ENCODE measurements at places on chromosomes 13 and 19.
A peak's percentile ranks its signal among the peaks of the same experiment; 100 is the strongest.

DNA sequence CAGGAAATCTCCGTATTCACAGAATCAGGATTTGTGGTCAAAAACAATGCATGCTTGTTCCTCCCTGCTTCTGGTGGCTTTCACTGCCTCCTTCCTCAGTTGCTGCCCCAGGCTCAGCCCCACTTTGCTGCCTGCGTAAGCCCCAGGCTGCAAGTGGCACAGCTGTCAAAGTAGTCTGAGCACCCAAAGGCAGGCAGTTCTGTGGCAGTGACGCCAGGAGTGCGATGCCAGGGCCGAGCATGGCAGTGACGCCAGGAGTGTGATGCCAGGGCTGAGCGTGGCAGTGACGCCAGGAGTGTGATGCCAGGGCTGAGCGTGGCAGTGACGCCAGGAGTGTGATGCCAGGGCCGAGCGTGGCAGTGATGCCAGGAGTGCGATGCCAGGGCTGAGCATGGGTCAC, 77.3 kb upstream of the GPR183 start:
- DNase-seq: no peak

- no peak for DNase-seq
Measured at GRCh38 chr13:94827566-94827965, 115.2 kb upstream of the SOX21 start.

- DNase-seq: no peak
Measured at GRCh38 chr13:27293873-27294515, 23.4 kb downstream of the RASL11A start.

- DNase-seq: no peak
Measured at GRCh38 chr13:36787181-36787580, 31.8 kb upstream of the RFXAP start.

- no peak for DNase-seq
Measured at GRCh38 chr19:8001651-8001994, 3.8 kb downstream of the ELAVL1 start.

DNA sequence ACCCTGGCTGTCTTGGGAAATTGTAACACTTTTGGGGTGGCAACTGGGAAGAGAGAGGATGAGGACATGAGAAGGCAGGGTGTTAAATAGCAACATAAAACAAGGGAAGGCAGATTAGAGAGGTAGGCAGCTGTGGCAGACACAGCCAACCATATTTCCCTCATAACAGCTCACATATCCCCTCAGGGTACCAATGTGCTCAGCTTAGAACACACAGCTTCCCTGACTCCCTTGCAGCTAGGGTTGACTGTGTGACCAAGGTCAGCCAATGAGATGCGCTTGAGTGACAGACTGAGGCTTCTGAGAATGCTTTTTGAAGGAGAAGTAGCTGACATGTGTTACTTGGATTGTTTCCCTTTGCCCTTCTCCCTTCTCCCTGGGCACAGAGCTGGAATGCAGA, 28.8 kb upstream of the SPATA13 start:
- DNase-seq: no peak

DNA sequence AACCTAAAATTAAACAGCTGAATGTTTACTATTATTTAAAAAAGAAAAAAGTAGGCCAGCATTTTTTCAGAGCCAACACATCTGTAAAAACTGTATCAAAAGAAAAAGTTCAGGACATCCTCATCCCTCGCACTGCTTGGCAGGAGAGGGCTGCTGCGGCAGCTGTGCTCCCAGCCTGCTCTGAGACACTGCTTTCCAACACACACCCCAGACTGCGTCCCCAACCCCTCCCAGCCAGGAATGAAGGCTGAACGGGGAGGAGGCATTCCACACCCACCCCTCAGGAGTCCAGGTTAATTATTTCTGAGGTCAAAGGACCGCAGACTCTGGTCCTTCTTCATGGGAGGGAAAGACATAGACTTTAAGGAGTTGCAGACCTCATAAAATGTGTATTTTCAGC, 43.1 kb downstream of the COL4A1 start:
- DNase-seq: no peak

- no peak for DNase-seq
Measured at GRCh38 chr13:39254601-39255000, 216.3 kb downstream of the NHLRC3 start.

GRCh38 chr19:34556488-34556887, 74.9 kb downstream of the WTIP start:
- peak; percentile 19 for DNase-seq

DNA sequence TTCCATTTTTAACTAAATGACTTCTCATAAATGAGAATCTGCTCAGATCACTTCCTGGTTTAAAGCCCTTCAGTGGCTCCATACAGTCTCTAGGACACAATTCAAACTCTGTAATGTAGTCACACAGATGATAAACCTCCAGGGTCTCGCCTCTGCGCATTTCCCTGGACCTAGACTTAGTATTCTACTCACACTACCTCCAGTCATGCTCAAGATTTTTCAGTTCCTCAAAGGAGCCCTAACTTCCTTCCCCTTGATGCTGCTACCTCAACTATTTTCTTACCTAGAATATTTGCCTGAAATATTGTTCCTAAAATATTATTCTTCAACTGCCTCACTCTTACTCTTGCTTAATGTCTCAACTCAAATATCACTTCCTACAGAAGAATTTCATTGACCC, 86.7 kb upstream of the TPP2 start:
- DNase-seq: no peak

DNA sequence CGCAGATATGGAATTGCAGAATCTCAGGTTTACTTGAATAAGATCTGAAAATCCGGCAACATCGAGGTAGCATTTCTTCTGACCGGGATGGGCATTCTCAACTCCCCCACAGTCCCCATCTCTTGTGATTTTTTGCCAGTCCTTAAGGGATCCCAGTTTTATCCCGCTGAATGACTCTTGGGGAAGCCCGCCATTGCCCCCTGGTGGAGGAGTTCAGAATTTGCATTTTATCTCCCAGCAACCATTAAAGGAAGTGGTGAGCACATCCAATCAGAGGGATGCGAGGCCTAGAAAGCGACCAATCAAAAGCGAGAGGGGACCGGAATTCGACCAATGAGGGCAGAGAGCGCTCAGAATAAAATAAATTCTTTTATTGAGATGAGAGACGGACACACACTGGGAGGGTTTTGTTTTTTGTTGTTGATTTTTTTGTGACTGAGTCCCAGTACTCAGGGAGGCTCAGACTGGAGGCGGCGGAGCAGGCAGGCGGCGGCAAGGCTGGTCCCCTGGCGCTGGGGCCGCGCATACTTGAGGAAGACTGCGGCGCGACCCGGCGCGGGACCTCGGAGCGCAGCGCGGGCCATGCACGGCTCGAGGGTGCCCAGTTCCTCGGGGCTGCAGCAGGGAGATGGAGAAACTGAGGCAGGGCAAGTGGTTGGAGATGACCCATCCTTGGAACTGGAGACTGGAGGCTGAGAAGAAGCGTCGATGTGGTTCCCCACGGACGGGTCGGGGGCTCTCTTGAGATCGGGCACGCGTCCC, 3.9 kb upstream of the TTC9B start:
- peak; percentile 68 for DNase-seq

GRCh38 chr13:98595134-98595533, 18.2 kb upstream of the STK24 start:
- no peak for DNase-seq

GRCh38 chr19:45972081-45972946, 1.4 kb downstream of the NOVA2 start:
- peak; percentile 16 for DNase-seq

DNA sequence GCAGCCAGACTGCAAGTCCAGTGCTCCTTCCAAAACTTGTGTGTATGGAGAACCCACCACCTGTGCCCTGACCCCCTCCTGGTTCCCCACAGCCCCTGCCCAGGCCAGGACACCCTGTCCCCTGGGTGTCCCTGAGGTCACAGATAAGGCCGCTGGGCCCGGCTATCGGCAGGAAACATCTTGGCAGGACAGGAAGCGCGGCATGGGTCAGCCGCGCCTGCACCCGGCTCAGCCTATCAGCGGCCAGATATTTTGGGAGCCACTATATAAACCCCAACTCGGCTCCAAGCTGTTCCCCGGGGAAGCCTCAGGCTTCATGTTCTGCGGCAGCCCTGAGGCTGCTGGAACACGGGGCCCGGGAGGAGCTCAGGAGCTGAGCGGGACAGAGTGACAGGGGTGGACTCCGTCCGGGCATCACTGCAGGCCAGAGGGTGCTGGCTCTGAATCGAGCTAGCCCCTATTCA, 60.8 kb downstream of the AP1M1 start:
- no peak for DNase-seq

DNA sequence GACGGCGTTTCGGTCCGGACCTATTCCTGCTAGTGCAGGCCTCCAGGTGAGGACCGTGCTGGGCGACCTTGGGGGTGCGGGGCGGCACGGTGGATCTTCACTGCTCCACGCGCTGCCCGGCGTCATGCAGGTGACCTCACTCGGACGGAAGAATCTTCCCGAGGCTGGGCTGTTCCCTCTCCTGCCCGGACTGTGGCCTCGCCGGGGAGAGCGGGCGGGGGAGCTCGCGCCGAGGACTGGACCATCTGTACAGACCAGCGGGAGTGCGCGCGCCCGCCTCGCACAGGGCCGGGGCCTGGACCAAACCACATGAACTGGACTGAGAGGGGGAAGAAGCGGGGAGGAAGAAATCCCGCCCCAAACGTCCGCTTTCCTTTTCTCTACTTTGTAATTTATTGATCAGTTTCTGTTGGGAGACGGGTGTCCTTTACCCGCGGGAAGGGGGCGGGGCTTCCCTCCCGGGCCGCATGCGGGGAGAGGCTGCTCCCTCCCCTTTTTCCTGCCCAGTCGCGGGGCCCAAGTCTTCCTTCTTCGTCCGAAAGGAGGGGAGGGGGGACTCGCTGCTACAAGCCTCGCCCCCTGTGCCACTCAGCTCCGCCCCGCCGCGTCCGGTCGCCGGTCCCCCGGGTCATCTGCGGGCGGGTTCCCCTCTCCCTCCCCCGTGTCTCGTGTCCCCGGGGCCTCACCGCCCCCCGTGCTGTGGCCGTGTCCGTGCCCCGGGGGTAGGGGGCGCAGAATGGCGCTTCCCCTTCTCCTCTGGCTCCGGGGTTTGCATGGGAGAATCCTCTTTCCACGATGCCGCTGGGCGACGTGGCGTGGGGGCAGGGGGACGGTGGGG, 4.9 kb downstream of the HRC start:
- no peak for DNase-seq

- DNase-seq: no peak
Measured at GRCh38 chr13:50428183-50428877, 413.1 kb downstream of the KCNRG start.

DNA sequence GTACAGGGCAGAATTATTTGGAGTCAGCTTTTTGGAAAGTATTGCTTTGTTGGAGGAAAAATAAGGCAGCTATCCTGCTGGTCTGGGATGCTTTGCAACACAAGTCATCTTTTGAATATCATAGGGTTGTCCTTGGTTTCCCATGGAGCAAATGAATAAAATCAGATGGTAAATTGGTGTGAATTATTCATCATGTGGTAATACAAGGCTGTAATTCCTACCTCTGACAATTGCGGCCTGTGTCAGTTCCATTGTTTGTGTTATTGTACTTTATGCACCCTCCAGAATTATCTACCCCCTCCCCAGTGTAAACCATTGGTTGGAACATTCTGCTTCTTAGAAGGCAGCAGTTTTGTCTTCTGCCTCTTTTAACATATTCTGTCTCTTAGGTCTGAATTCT, 46.2 kb downstream of the RNASEH2B start:
- DNase-seq: no peak

GRCh38 chr19:11737964-11738745, 591 bp downstream of the ZNF823 start:
- peak; percentile 16 for DNase-seq

- DNase-seq: no peak
Measured at GRCh38 chr13:94333131-94333820, 146.2 kb downstream of the DCT start.

- no peak for DNase-seq
Measured at GRCh38 chr13:73691891-73692290, 442.3 kb downstream of the KLF12 start.

DNA sequence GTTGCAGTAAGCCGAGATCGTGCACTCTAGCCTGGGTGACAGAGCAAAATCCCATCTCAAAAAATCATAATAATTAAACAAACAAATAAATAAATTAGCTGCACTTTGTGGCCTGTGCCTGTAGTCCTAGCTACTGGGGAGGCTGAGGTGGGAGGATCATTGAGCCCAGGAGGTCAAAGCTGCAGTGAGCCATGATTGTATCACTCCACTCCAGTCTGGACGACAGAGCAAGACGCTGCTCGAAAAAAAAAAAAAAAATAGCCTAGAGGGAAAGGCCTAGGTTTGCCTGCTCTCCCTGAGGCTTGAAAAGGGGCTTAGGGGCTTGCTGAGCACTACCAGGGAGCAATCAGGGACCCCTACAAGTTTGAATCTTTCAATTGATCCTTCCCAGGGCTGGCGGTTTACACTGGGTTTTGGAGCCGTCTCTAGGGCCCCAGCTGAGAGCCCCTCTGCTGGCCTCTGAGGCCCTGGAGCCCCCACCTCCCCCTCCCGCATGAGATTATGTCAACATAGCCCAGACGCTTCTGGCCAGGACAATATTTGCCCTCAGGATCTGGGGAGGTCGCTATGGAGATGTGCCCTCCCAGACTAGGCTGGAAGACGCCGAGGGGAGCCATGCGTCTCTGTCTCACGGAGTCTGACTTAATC, 10.4 kb upstream of the GIPR start:
- no peak for DNase-seq

- DNase-seq: no peak
Measured at GRCh38 chr13:90187478-90188350, 1159.8 kb upstream of the MIR17HG start.

GRCh38 chr19:5246554-5247155, 94.0 kb downstream of the PTPRS start:
- peak; percentile 23 for DNase-seq

GRCh38 chr13:99500839-99501183, 461 bp upstream of the TM9SF2 start:
- DNase-seq: no peak

GRCh38 chr13:64928696-64929499, 2301.2 kb downstream of the PCDH9 start:
- DNase-seq: no peak

GRCh38 chr13:111642156-111642767, 321.8 kb downstream of the TEX29 start:
- no peak for DNase-seq

DNA sequence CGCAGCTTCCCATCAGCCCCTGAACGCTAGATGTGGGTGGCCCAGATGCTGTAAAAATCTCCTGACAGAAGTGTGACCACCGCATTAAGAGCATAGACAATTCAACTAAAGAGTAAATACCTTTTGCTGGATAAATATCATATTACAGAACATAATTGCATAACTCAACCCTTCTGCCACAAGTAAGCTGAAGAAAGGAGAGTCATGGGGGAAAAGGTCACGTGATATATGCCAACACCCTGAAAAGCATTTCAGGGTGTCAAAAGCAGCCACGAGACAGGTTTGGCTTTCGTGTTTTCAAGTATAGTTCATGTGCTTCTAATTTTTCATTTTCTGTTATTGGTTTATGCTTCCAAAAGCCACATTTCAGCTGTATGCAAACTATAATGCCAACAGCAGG, 71.3 kb downstream of the LHFPL6 start:
- DNase-seq: no peak

DNA sequence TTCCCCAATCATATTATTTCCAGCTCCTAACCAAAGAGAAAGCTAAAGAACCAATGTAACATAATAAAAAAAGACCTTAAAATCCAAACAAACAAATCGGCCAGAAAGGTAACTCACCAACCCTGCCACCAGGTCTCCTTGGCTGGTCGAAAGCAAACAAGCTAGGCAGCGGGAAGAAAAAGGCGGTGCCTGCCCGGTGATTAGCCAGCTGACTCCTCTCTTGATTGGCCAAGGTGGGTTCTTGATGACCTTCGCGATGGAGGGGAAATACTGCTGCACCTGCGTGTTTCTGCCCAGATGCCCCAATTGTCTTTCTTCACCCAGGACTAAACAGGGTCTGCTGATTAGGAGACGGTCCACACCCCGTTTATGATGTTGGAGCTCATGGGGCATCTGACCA, at the start of gene NLRP11:
NLRP11 (minus strand) TSS at position 154 of the 400 bp plus-strand sequence. CDS start 13,825 bp downstream, outside the sequence.
- DNase-seq: no peak

- no peak for DNase-seq
Measured at GRCh38 chr13:33017323-33017929, 1.2 kb downstream of the KL start.
